RPMI7951 (cell line): ENCODE measurements at places on chromosomes 7 and 10. TPM values are rescaled to one million over a fixed set of nuclear protein-coding genes. Genes with fewer than 3 reads are reported as not detected.
A peak's percentile ranks its signal among the peaks of the same experiment; 100 is the strongest.

- DNase-seq, result no peak
These were observed 385.6 kb downstream of the DNAJB6 start for GRCh38 chr7:157722137-157723060.

GRCh38 chr7:42359946-42360345 is 122.9 kb upstream of the GLI3 start:
- DNase-seq, result peak; percentile 31

- DNase-seq, result no peak
These were observed 44.4 kb upstream of the AMPH start for GRCh38 chr7:38675494-38676106.

DNA sequence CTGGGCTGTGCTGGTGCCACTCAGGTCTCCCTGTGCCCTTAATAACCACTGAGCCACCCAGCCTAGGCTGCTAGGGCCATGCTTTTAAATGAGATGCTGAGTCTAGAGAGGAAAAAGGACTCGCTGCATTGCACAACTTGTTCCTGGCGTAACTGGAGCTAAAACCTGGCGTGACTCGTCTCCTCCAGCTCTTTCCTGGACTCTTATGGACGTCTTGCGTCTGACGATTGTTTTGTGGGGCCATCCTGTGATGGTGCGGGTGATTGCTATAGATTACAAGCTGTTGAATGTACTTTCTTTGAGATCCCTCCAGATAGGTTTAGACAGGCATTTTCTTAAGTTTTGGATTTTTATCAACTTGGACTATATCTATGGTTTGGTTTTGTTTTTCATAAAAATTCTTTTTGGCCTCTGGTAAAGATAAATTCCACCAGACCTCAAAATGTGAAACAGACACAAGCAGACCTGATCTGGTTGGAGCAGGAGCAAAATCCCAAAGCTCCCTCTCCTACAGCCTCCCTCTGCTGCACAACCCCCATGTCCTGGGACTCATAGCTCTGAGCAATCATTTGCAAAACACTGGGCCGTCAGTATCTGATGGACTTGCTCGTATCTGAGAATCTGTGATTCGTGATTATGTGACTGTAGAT is 230.3 kb downstream of the ARHGAP12 start:
- DNase-seq, result peak; percentile 59

DNA sequence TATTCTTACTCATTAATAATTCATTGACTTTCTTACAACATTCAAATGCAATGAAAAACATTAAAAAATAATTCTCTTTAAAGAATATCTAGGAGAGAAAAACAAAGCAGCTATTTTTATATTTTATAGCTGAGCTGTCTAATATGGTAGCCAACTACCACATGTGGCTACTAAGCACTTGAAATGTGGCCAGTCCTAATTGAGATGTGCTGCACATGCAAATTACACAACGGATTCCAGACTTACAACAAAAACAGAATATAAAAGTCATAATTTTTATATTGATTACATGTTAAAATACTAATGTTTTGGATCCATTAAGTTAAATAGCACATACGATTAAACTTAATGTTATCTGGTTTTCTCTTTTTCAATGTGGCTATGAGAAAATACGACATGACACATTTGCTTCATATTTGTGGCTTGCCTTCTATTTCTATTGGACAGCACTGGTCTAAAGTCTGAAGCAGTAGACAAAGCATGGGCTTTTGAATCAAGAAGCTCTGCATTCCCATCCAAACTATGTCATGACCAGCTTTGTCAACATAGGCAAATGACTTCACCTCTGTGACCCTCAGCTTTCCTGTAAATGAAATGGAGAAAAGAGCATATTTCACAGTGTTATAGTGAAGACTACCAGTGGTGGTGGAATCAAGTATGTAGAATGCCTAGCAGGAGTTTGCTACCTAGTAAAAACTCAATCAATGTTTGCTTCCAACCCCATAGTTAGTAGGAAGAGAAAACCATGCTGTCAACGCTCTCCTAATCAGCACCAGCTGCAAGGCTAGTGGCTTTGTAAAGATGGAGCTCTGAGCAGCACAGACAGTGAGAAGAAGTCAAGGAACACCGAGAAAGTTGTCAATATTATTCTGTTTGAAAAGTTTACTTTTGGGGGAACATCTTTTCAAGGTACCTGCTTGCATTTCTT is 37.1 kb upstream of the GDF10 start:
- DNase-seq, result no peak

DNA sequence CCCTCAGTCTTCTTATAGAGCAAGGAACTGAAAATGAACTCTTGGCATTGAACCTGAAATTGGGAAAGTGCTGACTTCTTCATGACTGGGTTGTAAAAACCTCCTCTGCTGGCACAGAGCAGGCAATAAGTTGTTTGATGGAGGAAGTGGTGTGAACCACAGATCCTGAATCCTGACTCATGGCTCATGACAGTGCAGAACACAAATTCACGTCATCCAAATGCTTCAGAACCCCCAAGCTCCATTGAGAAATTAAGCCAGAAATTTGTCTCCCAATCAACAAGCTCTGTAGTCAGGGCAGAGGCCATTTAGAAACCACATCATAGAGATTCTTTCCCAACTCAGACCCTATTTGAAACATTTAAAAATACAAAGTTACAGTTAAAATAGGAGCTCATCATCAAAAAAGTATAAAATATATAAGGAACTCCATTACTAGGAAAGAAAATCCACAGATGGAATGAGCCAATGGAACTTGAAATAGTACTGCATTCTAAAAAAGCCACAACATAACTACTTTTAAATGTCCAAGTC is 10.3 kb upstream of the STK17A start:
- DNase-seq, result peak; percentile 100

FZD1 gene
- 10.1 and 13.9 TPM in 2 replicates for total RNA-seq

NCAPG2 gene
- total RNA-seq, result 52.4 and 55.7 TPM in 2 replicates
